Foreskin fibroblast (primary cell): ENCODE measurements at places on chromosomes 4 and X.
A peak's percentile ranks its signal among the peaks of the same experiment; 100 is the strongest.

DNA sequence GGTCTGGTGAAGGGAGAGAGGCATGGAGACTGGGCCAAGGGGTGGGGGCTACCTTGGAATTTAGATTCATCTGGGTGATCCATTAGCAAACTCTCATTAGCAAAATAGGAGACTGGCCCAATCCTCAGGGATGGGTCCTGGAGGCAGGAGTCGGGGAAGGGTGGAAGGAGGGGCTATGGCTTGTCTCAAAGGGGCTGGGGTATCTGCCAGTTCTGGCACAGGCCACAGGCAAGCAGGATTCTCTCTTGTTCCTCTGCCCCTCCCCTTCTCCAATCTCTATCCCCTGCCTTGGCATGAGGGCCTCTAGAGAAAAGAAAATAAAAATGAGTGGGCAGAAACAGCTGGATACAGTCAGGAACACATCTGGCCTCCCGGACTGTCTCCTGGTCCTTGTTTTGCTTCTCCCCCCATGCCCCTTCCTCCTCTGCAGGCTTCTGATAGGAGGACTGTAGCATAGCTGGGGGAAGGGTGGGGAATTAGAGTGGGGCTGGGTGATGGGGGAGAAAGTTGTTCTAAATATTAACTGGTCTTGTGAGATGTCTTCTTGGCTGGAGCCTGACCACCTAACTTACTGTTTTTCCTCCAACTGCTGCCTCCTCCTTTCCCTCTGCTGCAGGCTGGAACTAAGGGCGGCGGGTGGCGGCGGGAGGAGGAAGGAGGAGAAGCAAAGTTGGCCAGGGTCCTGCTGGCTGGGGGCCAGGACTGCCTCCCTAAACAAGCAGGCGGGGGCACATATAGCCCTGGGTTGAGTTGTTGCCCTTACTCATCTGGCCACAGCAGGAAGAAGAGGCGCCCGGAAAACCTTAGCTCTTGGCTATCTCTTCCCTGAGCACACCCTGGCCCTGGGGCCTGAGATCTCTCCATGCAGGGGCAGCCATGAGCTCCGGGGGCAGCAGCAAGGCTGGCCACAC, 53.3 kb upstream of the LAS1L start:
- DNase-seq = peak; percentile 89

DNA sequence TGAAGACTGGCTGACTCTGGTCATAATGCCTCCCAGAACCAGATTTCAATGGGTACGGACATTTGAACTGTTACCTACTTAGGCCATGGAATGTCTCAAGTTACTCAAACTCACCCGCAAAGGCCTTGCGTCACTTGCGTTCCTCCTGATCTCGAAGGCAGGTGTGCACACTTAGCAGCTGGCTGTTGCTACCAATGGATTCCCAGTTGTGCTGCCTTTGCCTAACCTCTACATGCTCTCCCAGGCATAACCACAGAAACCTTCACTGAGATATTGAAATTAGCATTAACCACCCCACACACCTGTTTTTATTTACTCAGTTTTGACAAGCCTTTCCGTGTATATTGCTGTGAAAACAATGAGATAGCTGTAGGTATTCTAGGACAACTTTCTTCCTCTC, 2.8 kb downstream of the ERVMER34-1 start:
- no peak for DNase-seq

- DNase-seq = no peak
Measured at GRCh38 chrX:153640045-153640686, 6.8 kb upstream of the DUSP9 start.

DNA sequence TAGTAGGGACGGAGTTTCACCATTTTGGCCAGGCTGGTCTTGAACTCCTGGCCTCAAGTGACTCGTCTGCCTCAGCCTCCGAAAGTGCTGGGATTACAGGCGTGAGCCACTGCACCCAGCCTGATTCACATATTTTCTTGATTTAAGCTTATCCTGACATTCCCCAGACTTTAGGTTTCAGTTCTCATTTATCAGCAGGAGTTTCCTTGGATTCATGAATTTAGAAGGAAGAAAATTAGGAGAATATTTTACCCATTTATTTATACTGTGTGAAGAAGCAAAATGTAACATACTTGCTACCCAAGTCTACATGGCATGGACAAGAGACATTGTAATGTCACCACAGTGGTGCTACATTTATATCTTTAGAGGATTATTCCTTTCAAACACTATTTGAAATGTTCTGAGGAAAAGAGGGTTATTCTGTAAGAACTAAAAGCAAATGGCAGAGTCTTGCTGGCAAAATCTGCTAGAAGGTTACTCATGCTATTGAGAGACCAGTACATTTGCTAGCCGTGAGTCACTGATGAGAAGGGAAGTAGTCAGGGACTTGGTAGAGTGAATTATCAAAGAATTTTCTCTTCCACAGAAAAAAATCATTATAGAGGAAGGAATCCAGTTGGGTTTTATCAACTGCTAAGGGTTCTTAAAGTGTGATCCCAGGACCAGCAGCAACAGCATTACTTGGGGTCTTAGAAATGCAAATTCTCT, 26.1 kb upstream of the CFAP299 start:
- DNase-seq = peak; percentile 86
